Activated effector memory CD4-positive, alpha-beta T cell treated with Interleukin-2 at 50 U/mL for 16 hours (primary cell): ENCODE measurements at places on chromosomes 2 and 18.

DNA sequence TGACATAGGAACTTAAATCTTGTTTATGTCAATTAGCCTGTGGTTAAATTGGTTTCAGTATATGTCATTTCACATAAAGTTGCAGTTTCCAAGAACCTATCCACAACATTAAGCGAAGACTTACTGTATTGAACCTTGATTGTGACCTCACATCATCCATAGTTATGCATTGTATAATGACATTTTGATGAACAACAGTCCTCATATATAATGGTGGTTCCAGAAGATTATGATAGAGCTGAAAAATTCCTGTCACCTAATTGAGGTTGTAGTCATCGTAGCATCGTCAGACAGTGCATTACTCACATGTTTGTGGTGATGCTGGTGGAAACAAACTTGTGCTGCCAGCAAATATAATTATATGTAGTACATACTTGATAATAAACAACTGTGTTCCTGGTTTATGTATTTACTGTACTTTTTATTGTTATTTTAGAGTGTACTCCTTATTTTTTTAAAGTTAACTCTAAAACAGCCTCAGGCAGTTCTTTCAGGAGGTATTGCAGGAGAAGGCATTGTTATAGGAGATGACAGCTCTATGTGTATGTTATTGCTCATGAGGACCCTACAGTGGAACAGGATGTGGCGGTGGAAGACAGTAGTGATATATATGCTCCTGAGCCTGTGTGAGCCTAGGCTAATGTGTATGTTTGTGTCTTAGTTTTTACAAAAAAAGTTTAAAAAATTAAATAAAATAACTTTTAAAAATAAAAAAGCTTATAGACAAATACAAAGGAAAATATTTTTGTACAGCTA, 56.6 kb downstream of the UBE2E3 start:
- no peak for DNase-seq

DNA sequence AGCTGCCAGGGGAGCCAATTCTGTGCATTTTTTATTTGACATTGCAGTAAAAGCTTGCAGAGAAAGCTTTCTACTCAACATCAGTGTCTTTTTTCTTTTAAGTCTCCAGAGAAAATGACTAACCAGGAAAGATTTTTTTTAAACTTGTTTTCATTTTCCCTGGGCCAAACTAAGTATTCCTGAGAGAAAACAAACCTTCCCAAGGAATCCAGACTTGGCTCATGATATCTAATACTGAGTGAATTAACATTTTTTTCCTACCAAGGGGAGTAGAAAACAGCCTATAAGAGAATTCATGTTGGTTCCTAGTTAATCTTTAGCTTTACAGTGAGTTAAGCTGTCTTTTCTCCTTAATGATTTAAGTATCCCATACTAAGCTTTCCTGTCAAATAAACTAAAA, 46.7 kb downstream of the DAPL1 start:
- no peak for DNase-seq

- DNase-seq = no peak
Measured at GRCh38 chr2:2464094-2464493, 133.0 kb upstream of the MYT1L start.

DNA sequence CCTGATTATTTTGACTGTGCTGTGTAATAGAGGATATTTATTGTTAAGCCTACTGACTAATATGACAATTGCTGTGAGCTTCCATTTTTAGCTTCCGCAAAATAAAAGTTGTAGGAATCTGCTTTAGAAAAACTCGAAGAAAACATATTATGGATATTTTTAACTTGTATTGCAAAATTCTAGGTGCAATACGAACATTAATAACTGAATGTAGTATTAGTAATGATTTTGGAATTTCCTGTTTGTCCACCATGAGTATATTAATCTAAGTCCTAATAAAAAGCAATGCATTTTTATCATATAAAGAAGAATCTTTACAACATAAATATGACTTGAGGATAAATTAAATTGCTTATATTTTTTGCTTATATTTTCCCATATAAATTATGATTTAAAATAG, 2.4 kb upstream of the DSC3 start:
- DNase-seq = no peak

- DNase-seq = no peak
Measured at GRCh38 chr2:26376799-26377198, 24.9 kb upstream of the DRC1 start.

DNA sequence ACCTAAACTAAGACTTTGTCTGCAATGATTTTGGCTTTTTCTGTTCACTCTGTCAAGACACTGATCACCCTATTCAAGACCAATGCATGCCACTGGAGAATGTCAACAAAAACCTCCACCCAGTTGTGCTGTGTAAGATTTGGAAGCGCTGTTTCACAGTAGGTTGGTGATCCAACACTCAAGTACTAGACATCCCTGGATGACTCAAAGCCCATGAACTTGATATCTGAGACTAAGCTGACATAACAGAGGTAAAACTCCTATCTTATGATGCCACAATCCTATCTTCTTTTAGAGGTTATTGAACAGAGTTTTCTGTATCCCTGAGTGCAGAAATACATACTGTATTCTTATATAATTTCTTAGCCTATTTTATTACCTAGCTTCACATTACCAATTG, 251.3 kb upstream of the ETAA1 start:
- no peak for DNase-seq

DNA sequence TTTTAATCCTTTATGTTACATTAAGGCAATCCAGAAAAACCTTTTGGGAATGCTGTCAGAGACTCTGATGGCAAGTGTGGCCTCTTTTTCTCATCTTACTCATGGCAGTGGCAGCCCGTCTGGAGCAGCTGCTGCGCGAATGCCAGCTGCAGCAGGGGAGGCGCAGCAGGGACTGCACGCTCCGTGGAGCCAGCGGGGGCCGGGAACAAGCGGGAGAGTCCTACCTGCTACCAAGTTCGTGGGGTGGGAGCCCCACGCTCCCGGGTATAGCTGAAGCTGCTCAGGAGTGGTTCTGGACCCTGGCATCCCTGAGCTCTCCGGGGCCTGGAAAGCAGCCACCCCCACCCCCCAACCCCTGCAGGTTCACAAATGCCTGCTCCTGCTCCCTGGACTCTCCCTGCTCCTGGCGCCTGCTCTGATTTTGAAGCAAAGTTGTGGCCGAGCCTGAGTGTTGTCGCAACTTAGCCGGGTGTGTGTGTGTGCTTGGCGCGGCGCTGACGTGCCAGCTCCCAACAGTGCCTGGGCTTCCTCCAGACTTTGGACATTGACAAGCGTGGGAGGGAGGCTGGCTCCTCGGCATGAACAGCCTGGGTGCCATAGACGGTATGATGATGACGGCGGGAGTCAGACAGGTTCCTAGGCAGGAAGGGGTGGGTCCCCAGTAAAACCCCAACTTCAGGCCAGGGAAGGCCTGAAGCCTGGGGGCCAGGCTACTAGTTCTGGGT, 21.7 kb downstream of the TMX3 start:
- no peak for DNase-seq

DNA sequence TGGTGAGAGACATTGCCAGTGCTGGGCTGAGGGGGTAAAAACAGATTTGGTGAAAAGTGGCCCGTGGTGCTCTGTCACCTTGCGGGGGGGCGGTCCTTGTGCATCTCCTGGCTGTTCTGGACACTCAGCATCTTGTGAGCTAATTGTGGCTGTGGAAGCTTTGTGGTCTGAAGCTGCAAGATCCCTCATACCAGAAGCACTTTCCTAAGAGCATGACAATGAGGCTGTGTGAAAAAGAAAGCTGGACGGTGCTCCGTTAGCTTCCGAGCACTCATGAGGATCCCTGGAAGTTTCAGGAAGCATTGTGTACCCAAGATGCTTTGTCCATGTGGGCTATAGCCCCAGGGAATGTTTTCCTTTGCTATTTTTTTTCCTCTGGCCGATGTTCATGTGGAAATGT, 74.5 kb downstream of the CABLES1 start:
- DNase-seq = no peak

DNA sequence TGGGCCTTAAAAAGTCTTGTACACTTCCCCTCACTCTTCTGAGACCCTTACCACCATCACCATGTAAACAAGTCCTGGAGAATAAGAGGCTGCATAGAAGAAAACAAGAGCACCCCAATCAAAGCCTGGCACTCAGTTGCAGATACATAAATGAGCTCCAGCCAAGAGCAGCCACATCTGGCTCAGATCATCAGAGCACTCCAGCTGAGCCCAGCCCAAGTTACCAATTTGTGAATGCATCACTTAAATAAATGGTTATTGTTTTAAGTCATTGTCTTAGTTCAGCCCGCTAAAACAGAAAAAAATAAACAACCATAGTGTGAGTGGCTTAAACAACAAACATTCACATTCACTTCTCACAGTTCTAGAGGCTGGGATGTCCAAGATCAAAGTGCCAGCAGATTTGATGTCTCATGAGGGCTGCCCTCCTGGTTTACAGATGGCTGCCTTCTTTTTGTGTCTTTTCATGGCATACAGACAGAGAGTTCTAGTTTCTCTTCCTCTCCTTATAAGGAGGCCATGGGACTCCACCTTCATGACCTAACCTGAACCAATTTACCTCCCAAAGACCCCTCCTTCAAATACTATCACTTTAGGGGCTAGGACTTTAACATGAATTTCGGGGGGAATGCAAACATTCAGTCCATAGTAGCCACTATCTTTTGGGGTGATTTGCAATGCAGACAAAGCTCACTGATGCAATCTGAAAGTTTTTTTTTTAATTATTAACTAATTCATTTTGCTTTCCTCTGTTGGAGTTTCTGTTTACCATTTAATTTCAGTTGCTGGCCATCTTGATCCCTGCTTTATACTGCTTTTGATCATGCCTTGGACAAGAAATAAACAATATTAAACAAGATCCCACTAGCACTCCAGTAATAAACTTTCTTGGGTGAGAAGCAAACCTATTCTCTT, 187.5 kb upstream of the ACVR2A start:
- DNase-seq = no peak

DNA sequence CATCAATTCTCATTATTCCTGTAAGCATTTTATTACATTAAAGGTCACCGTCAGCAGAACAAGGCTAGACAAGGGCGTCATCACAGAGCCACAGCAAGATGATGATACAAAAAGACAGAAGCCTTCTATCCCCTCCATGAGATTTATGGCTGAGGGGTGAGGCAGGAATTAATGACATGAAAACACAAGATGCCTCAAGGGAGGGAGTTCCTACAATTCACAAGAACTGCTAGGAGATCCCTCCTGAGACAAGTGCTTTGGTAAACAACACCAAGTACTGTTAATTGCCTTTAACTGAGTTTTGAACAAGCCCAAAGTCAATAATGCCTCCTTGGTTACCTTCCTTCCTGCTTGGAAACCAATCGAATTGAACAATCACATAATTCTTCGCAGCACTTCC, 14.1 kb downstream of the ADD2 start:
- DNase-seq = no peak

DNA sequence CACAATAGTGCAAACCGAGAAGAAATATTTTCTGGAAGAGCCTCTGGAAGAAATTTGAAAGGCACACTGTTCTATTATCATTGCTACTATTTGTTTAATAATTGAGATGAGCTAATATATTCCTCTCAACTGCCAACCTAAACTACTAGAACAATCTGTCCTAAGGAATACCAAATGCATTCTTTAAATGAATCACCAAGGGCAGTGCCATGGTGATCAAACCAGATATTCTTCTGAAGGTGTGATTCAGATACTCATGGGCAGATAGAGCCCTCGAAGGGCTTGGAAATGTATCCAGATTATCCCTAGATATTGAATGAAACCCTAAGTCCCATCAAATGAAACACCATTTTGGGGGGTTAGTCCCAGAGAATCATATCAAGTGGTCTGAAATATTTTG, 76.6 kb downstream of the FIGN start:
- no peak for DNase-seq

GRCh38 chr18:48163738-48164115, 233.3 kb upstream of the SMAD2 start:
- DNase-seq = no peak

DNA sequence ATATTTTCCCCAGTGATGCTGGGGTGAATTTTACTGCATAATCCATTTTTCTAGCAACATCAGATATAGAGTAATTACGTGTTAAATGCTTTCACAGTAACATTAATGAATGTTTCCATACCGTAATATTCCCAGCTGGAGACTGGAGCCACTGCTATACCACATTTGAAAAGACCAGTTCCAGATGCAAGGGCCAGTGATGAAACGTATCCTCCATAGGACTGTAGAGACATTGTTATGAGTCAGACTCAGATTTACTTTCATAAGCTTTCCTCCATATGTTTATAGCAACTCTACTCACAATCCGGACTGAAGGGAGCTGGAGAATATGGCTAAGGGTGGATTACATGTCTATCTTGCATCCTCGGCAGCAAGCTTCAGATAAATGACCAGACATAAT, 22.7 kb upstream of the GCG start:
- no peak for DNase-seq

- no peak for DNase-seq
Measured at GRCh38 chr2:178473931-178474330, 4.5 kb downstream of the FKBP7 start.

DNA sequence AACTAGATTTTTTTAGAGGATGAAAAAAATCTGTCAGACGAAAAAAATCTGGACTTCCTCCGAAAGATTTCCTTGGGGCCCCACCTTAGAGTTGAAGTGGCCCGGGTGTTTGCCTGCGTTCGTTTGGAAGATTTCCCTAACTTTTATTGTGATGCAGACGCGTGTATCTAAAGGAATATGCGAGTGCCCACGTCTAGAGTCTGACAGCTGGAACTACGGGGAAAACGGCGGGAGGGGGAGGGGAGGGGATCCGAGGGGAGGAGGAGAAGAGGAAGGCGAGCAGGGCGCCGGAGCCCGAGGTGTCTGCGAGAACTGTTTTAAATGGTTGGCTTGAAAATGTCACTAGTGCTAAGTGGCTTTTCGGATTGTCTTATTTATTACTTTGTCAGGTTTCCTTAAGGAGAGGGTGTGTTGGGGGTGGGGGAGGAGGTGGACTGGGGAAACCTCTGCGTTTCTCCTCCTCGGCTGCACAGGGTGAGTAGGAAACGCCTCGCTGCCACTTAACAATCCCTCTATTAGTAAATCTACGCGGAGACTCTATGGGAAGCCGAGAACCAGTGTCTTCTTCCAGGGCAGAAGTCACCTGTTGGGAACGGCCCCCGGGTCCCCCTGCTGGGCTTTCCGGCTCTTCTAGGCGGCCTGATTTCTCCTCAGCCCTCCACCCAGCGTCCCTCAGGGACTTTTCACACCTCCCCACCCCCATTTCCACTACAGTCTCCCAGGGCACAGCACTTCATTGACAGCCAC, 2.4 kb upstream of the SP9 start:
- DNase-seq = no peak
